ENCODE measurements at places on chromosomes 5 and 9.

DNA sequence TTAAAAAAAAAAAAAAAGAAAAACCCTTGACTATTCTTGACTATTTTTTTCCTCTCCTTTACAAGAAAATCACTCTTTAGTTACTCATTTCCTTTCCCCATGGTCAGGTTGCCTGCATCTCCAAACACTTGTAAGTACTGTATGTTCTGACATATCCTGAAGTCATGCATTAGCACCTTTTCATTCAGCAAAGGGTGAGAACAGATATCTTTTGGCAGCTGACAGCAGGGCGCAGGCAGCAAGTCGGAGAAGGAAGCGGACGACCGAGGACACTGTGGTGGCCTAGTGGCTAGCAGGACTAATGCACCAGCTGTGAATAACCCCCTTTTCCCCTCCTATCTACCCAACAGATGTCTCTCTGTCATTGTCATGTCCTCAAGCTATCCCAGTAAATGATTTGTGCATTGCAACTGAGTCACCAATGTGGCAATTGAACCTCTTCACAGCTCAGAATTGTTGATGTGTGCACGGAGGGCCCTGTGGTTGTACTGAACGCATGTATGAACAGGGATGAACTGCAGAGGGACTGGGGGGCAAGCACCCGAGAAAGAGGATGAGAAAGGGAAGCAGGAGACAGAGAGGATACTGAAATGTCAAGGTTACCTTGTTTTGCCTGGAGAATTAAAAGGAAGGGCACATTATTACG is 996.0 kb upstream of the ARRDC3 start:
- DNase-seq = no peak

GRCh38 chr9:121364077-121364476 is 6.0 kb downstream of the STOM start:
- DNase-seq = no peak

DNA sequence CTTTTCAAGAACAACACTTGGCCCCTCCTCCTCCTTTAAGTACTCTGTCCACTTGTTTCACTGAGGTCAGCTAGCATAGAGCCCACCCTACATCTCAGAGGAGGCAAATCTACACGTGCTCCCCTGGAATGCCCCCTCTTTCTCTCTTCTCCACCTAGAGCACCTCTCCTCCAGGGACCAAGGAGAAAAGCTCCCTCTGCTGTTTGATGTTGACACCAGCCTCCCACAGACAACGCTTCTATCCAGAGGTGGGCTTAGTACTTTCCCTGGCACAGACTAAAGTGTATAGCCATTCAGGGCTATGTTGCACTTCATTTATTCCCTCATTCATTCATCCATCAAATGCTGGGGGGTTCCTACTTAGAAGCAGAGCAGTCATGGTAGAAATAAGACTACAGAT is 68.2 kb upstream of the TAF1L start:
- no peak for DNase-seq

DNA sequence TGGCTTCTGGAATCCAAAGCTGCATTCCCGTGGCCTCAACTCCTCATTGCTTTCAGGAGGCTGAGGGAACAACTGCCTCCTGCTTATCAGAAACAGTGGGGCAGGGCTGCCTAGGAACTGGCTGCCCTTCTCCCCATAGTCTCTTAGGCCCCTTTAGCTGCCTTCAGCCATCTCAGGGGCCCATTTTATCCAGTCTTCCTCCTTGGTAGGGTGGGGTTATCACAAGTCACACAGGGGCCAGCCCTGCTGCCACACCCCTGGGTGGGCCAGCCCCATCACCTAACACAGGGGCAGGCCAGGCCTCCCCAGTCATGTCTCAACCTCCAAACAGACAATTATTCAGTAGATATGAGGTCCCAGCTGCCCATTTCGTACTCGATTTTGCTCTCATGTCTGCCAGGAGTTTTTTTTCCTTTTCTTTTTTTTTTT is 3.9 kb downstream of the ALAD start:
- no peak for DNase-seq

GRCh38 chr5:168607946-168608345 is 28.8 kb upstream of the PANK3 start:
- DNase-seq = no peak

DNA sequence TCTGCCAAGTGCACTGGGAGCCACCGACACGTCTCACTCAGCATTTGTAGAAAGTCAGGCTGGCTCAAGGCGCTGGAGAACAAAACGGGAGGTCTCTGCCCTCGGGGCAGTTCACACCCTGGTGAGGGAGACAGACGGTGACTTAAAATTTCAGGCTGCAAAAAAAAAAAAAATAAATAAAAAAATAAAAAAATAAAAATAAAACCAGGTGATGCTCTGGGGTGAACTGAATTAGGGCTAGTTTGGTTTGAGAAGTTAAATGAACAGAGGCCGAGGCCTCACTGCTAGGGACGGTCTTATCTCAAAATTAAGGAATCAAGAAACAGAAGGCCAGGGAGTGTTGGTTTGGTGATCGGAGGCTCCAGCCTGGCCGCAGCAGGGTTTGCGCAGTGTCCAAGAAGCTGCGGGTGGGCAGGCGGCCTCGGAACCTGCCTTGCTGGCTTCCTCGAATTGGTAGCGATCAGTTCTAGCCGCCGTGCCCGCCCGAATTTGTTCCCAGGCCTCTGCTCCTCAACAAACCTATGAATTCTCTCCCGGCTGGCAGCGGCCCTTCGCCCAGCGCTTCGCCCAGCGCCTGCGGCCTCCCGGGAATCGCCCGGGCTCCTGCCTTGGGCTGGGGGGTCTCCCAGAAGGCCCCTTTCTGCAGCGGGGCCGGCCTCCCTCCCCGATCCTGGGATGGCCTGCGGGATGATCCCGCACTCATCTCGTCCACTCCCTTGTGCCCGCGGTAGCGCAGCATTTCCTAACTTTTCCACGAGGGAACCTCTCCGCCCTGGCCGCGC is 1.5 kb downstream of the NKX2-5 start:
- DNase-seq = no peak

- no peak for DNase-seq
These were observed 10.5 kb downstream of the RPS14 start for GRCh38 chr5:150438873-150439546.

DNA sequence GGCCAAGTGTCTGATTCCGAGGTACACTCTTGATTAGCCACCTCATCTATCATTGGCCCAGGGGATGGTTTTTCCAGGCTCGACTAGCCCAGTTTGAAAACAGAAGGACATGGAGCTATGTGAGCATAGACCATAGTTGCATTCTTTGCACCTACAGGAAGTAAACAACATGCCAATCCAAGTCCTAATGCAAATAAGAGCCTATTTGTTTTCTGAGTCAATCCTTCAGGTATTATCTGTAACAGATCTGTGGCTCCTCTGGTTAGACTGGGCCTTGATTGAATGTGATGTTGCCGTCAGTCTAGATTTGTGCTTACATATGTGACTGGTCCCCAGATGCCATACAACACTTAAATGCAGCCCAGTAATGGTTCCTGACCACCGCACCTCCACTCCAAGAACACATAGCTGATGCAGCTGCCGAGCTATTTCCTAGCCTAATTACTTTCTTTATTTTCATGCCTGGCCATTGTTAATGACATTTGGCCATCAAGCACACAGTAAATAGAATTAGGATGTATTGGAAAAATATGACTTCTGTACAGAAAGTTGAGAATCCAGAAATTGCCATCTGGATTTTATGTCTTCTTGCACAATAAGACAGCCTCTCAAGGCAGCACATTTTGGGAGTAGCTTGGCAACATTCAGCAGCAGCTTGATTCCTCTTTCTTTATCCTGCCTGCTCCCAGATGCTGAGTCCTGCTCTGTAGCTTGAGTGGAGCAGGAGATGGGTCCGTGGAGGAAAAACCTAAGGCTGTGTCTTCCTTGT is 29.5 kb upstream of the ARHGAP26 start:
- DNase-seq = no peak

GRCh38 chr5:96868603-96869371 is 7.5 kb upstream of the ERAP2 start:
- DNase-seq = peak; percentile 76

DNA sequence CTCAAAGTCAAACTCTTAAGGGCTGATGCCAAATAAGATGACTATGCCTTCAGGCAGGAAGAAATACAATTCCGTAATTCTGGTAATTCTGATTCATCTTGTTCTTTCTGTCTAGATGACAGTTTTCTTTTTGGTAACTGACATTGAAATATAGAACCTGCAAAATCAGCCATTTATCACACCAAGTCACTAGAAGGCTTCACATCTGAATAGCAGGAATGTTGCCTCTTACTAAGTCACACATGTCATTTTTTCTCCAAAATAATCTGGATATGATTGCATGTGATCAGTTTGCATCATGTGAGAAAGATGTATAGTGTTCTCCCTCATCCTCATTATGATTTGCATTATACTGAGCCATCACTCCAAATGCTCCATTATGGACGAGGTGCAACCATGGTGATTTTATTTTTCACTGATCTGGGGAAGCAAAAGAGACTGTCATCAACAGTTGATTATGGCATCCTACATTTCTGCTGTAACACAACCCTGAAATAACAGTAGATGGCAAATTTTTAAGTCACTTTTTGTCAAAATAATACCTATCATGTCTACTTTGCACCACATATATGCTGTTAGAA is 69.0 kb downstream of the HCN1 start:
- no peak for DNase-seq
